ENCODE measurements at places on chromosomes 1 and 21. TPM values are rescaled to one million over a fixed set of nuclear protein-coding genes. Genes with fewer than 3 reads are reported as not detected.

GRCh38 chr1:15758953-15759661, 512 bp downstream of the FBLIM1 start:
- H3K36me3 ChIP-seq: no peaks in the 10 kb centered on the region
- peaks cover 54% of the 10 kb centered on the region for H3K4me1 ChIP-seq
- H3K27me3 ChIP-seq: peaks cover 55% of the 10 kb centered on the region
- peak overlapping the region; percentile 89 for H3K4me3 ChIP-seq

GRCh38 chr1:45640293-45640692, 16.4 kb upstream of the CCDC17 start:
- no peaks in the 10 kb centered on the region for H3K4me1 ChIP-seq
- H3K36me3 ChIP-seq: peaks cover 27% of the 10 kb centered on the region

- no peak for DNase-seq
- H3K27me3 ChIP-seq: no peaks in the 10 kb centered on the region
- no peak overlapping the region for H3K4me3 ChIP-seq
- H3K4me1 ChIP-seq: peaks cover 31% of the 10 kb centered on the region
- no peaks in the 10 kb centered on the region for H3K36me3 ChIP-seq
Observed at GRCh38 chr1:10553118-10553517, 78.4 kb downstream of the PEX14 start.

- no peaks in the 10 kb centered on the region for H3K27me3 ChIP-seq
- H3K27ac ChIP-seq: no peak overlapping the region
- no peaks in the 10 kb centered on the region for H3K4me1 ChIP-seq
- H3K4me3 ChIP-seq: no peak overlapping the region
- no peak for DNase-seq
Observed at GRCh38 chr1:207115269-207115668, 11.2 kb downstream of the C4BPA start.

GRCh38 chr1:211885747-211886522, 55.4 kb upstream of the LPGAT1 start:
- H3K27ac ChIP-seq: no peak overlapping the region
- H3K36me3 ChIP-seq: no peaks in the 10 kb centered on the region
- no peak overlapping the region for H3K4me3 ChIP-seq
- no peaks in the 10 kb centered on the region for H3K27me3 ChIP-seq
- H3K4me1 ChIP-seq: no peaks in the 10 kb centered on the region

DNA sequence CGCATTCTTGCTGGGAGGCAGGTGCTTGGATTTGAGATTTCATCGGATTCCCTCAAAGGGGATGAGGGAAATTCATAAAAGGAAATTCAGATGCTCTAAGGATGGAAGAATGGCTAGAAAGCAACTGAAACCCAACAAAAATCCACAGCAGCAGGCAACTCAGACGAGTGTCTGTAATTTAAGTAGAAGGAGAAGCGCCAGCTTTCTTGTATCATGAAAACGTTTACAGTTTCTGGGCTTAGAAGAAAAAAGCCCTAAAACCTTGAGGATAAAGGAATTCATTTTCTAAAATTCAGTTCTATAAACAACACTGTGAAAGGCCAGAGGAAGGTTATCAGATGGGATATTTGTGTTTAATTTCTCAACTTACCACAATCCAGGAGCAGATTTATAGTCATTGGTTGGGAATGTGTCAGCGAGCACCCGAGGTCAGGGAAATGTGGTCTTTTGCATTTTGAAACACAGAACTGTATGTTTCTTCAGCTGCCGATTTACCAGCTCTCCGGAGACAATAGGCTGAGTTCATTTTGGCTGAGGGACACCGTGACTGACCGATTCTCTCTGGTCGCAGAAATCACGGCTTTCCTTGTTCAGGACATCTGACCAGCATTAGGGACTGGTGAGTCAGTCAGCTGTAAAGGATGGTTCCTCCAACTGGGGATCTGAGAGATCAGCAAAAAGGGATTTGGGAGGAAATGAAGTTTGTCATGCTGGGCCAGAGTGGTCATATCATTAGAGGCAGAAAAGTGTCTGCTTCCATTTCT, 111.6 kb upstream of the ERRFI1 start:
- H3K27ac ChIP-seq: no peak overlapping the region
- H3K4me3 ChIP-seq: no peak overlapping the region
- H3K27me3 ChIP-seq: no peaks in the 10 kb centered on the region
- H3K36me3 ChIP-seq: no peaks in the 10 kb centered on the region
- no peaks in the 10 kb centered on the region for H3K4me1 ChIP-seq
- DNase-seq: peak; percentile 16

GRCh38 chr1:155834296-155834926, 22.6 kb downstream of the GON4L start:
- no peaks in the 10 kb centered on the region for H3K36me3 ChIP-seq
- H3K27me3 ChIP-seq: no peaks in the 10 kb centered on the region
- DNase-seq: peak; percentile 70
- no peak overlapping the region for H3K4me3 ChIP-seq

GRCh38 chr1:205998457-205999241, 4.5 kb downstream of the RAB7B start:
- peaks cover 12% of the 10 kb centered on the region for H3K4me1 ChIP-seq
- peak; percentile 60 for DNase-seq
- H3K27me3 ChIP-seq: no peaks in the 10 kb centered on the region
- H3K36me3 ChIP-seq: no peaks in the 10 kb centered on the region
- no peak overlapping the region for H3K4me3 ChIP-seq
- no peak overlapping the region for H3K27ac ChIP-seq

- DNase-seq: no peak
- no peak overlapping the region for H3K27ac ChIP-seq
- no peaks in the 10 kb centered on the region for H3K36me3 ChIP-seq
- H3K4me1 ChIP-seq: no peaks in the 10 kb centered on the region
- H3K27me3 ChIP-seq: no peaks in the 10 kb centered on the region
- H3K4me3 ChIP-seq: no peak overlapping the region
Observed at GRCh38 chr1:175829845-175830244, 86.5 kb upstream of the TNR start.

DNA sequence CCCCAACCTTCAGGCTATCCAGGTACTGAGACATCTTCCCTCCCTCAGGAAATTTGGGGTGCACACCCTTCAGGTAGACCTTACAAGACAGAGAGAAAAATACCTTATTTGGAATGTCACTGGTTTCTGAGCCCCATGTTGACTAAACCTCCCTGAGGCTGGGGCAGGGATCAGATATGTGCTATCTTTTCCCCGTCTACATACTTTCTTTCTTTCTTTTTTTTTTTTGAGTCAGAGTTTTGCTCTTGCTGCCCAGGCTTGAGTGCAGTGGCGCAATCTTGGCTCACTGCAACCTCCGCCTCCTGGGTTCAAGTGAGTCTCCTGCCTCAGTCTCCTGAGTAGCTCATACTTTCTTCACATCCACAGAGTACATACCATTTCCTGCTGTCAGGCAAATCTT, 1.6 kb downstream of the CYB5R1 start:
- H3K36me3 ChIP-seq: no peaks in the 10 kb centered on the region
- no peak overlapping the region for H3K4me3 ChIP-seq
- H3K27me3 ChIP-seq: peaks cover 12% of the 10 kb centered on the region
- peaks cover 9% of the 10 kb centered on the region for H3K4me1 ChIP-seq
- no peak overlapping the region for H3K27ac ChIP-seq
- no peak for DNase-seq

GRCh38 chr1:169928438-169929209, 34.9 kb upstream of the SCYL3 start:
- H3K4me1 ChIP-seq: no peaks in the 10 kb centered on the region
- DNase-seq: peak; percentile 54
- H3K27ac ChIP-seq: no peak overlapping the region
- no peak overlapping the region for H3K4me3 ChIP-seq

Gene FAM163A
- total RNA-seq: 0.11 TPM

Gene TMEM61
- total RNA-seq: not detected

Gene GPR137B
- total RNA-seq: 4.5 TPM

Gene CADM3
- total RNA-seq: 6.9 TPM

Gene LORICRIN
- not detected for total RNA-seq

Gene C21orf91
- total RNA-seq: 34.3 TPM

Gene MAB21L3
- not detected for total RNA-seq

Gene B4GALT2
- total RNA-seq: 23.7 TPM

Gene TMPRSS2
- 0.99 TPM for total RNA-seq

Gene FCGR1A
- not detected for total RNA-seq

All from neural progenitor cell (in vitro differentiated cells).